ENCODE measurements at places on chromosomes 7 and 10. TPM values are rescaled to one million over a fixed set of nuclear protein-coding genes. Genes with fewer than 3 reads are reported as not detected.

- peak overlapping the region; percentile 38 for H3K27ac ChIP-seq
- no peaks in the 10 kb centered on the region for H3K27me3 ChIP-seq
- H3K36me3 ChIP-seq, result no peaks in the 10 kb centered on the region
- H3K4me3 ChIP-seq, result no peak overlapping the region
- DNase-seq, result peak; percentile 70
Measured at GRCh38 chr7:98294798-98295382, 13.4 kb downstream of the BRI3 start.

DNA sequence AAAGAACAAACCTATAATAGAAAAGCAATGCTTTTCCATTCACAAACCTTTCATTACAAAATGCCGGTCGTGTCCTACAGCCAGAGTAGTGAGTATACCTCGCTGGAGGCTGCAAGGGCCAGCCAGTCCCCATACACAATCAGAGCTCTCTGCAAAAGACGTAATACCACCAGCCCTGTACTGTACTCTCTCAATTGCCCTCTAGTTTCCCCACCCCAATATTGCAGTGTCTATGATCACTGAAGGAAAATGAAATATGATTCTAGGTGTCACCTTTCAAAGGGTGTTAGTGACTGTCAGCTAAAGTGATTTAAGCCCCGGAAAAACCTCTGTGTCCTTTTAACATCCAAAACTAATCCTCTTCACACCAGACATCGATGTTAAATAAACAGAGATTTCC lies 24.8 kb downstream of the PLXNA4 start:
- H3K36me3 ChIP-seq, result no peaks in the 10 kb centered on the region
- no peak overlapping the region for H3K4me3 ChIP-seq
- no peaks in the 10 kb centered on the region for H3K27me3 ChIP-seq

- no peaks in the 10 kb centered on the region for H3K4me1 ChIP-seq
- H3K4me3 ChIP-seq, result no peak overlapping the region
- no peaks in the 10 kb centered on the region for H3K27me3 ChIP-seq
Measured at GRCh38 chr10:14468726-14469125, 138.0 kb upstream of the FRMD4A start.

DNA sequence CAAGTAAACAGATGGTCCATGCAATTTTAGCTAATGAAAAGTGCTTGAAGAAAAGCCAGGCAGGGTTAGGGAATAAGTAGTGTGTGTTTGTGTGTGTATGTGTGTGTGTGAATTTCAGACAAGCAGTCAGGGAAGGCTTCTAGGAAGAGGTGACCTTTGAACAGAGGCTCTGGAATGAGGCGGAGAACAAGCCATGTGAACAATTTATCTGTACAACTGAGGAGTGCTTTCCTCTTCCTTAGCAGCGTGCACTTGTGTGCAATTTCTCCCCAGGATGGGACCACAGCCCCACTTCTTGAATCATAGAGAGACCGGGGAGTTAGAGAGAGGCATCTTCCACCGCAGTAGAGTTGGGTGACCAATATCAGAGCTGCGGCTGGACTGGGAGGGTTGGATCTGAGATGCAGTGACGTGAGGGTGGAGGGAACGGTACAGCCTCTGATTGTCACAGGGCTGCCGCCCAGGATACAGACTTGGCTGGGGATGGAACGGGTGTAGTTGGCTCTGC lies 69.2 kb upstream of the FAM171A1 start:
- H3K4me1 ChIP-seq, result no peaks in the 10 kb centered on the region
- H3K27me3 ChIP-seq, result peaks cover 7% of the 10 kb centered on the region
- H3K36me3 ChIP-seq, result no peaks in the 10 kb centered on the region
- no peak for DNase-seq
- no peak overlapping the region for H3K27ac ChIP-seq
- H3K4me3 ChIP-seq, result no peak overlapping the region

The SUGCT gene
- total RNA-seq, result 3.2 TPM

The PIK3CG gene
- 1.2 TPM for total RNA-seq

The CDK6 gene
- total RNA-seq, result 5.6 TPM

Data from psoas muscle (tissue), 8 donors.